ENCODE measurements at places on chromosomes 1 and 21. TPM values are rescaled to one million over a fixed set of nuclear protein-coding genes. Genes with fewer than 3 reads are reported as not detected.

The SH3BGR gene
- total RNA-seq: 95.6 TPM

The OR6N1 gene
- total RNA-seq: not detected

The DMBX1 gene
- not detected for total RNA-seq

The AADACL4 gene
- not detected for total RNA-seq

The LMX1A gene
- total RNA-seq: 0.72 TPM

The TFF2 gene
- total RNA-seq: not detected

The CD247 gene
- total RNA-seq: 0.41 TPM

The IRF6 gene
- total RNA-seq: 19.4 TPM
